ENCODE measurements at places on chromosomes 2 and 18.

DNA sequence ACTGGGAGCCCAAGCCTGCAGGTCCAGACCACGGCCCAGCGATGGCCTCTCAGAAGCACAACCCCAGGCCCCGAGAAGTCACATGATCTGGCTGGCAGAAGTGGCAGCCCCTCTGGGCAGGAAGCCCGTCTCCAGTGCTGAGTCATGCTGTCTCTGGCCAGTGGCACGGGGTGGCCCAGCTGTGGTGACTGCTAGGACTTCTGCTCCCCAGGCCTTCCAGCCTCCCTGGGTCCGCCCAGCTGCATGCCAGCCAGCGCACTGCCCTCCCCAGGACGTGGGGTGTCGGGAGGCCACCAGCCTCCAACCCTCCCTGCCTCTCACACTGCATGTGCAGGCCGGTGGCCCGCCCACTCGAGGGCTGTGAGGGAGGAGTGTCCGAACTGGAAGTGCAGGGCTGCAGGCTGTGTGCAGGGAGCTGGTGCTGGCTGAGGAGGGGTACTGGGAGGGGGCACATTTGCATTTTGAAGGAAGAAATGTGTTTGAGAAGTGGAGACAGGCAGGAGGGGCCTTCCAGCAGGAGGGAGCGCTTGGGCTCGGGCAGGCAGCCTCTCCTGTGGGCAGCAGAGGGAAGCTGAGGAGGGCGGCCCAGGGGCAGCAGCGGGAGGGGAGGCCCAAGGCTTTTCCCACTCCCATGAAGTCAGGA, 17.0 kb upstream of the HPCAL1 start:
- DNase-seq, result no peak

GRCh38 chr2:74745766-74746165, 88.2 kb upstream of the HK2 start:
- no peak for DNase-seq

DNA sequence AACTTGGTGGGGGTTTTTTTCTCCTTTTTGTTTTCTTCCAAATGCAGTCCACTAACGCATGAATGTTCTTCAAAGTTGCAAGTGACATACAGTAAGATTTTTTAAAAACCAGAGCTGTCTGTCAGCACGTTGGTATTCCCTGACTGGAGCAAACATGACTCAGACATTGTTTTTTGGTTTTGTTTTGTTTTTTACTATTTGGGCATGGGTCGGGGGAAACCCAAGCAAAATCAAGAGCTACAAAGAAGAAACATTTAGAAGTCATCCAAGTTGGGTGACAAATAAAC, 726 bp upstream of the CCDC88A start:
- no peak for DNase-seq

GRCh38 chr2:207484444-207485391, 45.0 kb upstream of the CREB1 start:
- DNase-seq, result no peak

GRCh38 chr18:8974279-8974678, 128.2 kb upstream of the NDUFV2 start:
- no peak for DNase-seq

DNA sequence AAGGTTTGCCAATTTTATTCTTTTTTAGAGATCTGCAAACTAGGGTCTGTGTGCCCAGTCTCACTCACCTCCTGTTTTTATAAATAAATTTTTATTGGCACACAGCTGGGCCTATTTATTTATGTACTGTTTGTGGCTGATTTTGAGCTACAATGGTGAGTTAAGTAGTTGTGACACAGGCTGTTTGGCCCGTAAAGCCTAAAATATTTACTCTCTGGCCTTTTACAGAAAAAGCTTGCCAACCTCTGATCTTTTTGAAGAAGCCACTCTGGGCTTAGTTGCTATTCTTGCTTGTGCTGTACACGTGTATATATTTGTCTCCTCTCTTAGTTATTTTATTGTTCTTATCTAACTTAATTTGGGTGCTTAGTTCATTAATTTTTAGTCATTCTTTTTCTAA, 14.5 kb downstream of the NAB1 start:
- DNase-seq, result no peak

DNA sequence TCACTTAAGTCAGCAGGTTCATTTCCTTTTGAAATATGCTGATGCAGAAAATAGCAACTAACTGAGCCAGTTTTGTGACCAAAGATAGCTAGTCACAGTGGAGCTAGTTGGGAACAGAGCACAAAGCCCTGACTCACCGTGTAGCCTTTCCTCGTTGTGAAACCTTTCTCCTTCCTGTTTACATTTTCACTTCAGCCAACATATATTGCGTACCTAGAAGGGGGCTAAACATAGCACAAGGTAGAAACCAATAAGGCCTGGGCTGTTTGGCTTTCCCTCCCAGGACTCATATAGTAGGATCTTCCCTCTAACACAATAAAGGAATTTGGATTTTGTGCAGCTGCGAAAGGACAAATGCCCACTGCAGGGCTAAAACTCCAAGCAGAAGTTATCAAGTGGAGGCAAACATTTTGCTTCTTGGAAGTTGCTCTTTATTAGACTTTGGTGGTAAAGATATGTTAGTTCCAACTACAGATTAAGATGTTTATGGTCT, 24.5 kb upstream of the LPIN2 start:
- no peak for DNase-seq

DNA sequence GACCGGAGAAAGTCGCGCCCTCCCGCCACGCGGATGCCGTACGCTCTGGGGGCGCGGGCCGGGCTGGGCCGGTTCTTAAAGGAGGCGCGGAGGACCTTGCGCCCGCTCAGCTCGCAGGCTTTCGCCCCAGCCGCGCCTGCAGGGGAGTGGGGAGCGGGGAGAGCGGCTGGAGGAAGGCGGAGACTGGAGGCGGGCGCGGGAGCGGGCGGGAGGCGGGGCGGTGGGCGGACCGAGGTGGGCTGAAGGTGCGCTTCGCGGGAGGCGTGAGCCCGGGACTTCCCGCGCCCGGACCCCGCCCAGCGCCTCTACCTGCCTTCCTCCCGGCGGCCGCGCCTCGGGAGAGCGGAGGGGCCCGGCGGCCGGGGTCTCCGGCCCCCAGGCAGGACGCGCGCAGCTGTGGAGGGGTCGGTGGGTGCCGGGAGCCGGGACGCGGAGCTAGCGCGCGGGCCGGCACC, at the start of gene ADRA2B:
TSS of gene ADRA2B (minus strand) at position 148 of the 455 bp plus-strand sequence. CDS start 422 bp downstream, outside the sequence.
- DNase-seq, result peak; percentile 84

DNA sequence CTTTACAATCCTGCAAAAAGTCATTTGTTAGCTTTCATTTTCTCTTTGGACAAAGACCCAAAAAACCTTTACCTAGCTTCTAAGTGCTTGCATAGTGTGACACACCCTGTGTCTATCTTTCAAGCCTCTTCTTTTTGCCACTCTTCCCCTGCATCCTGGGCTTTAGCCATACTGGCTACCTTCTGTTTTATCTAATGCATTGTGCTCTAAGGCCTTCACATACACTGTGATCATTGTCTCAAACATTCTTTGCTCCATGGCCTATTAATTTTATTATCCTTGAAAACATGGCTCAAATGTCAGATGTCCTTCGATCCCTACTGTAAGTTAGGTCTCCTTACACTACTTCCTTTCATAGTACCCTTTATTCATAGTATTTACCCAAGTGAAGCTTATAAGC, 84.4 kb downstream of the PIK3C3 start:
- no peak for DNase-seq

DNA sequence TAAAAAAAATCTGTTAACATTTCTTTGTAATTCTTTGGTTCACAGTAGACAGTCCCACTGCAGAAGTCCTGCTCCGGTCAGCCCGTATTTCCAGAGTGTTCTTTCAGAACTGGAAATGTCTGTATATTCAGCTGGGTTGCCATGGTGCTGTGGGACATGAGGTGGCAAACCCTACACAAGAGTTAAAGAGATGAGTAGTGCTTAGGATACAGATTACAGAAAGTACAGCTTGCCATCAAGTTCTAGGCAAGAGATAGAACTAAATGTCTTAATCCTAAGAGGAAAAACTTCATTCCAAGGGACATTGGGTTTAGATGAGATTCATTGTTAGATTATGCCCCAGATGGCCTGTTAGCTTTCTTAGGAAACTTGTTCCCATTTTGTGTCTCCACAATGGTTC, 60.1 kb downstream of the FMNL2 start:
- no peak for DNase-seq

- no peak for DNase-seq
Observed at GRCh38 chr18:73119574-73119973, 251.8 kb upstream of the NETO1 start.

DNA sequence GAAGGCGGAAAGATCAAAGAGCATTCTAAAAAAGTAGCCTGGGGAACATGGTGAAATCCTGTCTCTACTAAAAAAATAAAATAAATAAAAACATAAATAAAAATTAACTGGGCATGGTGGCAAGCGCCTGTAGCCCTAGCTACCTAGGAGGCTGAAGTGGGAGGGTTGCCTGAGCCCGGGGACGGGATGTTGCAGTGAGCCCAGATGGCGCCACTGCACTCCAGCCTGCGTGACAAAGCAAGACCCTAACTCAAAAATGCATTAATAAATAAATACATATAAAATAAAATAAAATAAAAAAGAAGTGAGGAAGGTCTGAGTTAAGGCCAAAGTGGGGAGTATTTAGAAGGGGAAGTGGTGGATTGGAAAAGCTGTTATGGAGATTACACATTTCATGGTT, 1.3 kb upstream of the PSMD14 start:
- DNase-seq, result no peak

DNA sequence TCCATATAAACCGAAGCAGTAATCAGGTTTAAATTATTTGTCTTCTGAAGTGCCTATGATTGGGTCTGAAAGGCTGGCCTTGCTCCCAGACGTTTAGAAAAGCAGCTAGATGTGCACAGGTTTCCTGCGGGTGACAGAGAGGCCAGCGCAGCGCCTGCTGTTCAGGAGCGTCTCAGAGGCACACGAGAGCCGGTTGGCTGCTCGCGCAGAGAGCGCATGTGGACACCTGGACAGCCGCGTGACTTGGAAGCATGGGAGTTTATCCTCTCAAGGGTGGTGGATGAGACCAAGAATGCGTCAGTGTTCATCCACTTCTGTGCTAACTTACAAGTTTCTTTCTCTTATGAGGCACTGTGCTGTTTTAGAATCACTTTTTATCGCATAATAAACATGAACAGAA, 303.7 kb downstream of the PTGR3 start:
- DNase-seq, result no peak

- DNase-seq, result no peak
Observed at GRCh38 chr2:9112079-9112721, 94.4 kb upstream of the ASAP2 start.

- DNase-seq, result peak; percentile 16
Observed at GRCh38 chr18:69895066-69896047, 52.3 kb downstream of the CD226 start.

DNA sequence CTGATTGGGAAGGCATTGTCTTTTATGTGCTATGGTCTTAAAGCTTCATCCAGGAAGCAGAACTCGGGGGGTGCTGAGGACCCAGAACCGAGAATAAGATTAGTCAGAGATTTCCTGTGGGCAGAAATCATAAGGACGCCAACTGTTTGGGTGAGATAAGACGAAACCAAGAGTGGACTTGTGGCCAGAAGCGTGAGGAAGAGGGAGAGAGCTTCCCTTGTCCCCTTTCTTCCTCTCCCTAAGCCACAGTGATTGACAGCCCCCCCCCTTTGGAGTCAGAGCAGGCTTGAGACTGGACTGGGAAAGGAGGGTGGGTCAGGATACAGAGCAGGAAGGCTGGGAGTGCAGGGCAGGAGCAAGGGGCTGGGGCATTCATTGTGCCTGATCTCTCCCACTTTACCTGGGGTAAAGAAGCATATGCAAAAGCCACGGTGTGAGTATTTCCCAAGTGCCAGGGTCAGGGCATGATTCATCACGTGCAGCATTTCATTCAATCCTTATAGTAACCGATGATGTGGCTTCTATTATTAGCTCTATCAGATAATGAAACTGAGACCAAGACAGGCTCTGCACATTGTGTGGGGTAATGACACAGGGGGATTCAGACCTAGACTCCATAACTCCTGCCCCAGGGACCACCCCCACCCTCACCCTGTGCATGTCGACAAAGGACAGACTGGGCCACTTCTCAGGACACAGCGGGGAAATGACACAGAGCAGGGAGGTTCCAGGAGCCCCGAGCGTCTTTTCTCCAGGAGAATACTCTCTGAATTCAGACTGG, 3.0 kb upstream of the IL1RN start:
- no peak for DNase-seq

GRCh38 chr18:61352611-61353010, 19.4 kb downstream of the CDH20 start:
- DNase-seq, result no peak

- no peak for DNase-seq
Observed at GRCh38 chr2:167144179-167144898, 256.1 kb downstream of the XIRP2 start.

- DNase-seq, result no peak
Observed at GRCh38 chr2:15582710-15583357, 8.8 kb upstream of the DDX1 start.
